Astrocyte of the hippocampus (primary cell): ENCODE measurements at places on chromosomes 7 and 10.

DNA sequence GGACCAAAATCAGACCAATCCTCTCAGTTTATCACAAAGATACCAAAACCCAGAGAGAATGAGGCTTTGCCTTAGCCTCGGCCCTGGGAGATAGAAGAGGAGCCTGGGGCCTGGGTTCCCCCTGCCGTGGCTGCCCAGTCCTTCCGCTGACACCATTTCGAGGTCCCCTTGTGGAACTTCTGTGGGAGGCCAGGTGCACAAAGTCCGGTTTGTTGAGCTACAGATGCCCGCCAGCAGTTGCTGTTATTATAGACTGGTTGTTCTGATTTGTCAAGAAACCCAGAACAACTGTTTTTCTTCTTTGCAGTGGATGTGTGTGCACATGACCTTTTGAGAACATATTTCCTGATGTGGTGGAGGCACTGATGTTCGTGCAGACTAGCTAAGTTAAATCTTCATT lies 47.6 kb downstream of the CUX1 start:
- no peak for DNase-seq

DNA sequence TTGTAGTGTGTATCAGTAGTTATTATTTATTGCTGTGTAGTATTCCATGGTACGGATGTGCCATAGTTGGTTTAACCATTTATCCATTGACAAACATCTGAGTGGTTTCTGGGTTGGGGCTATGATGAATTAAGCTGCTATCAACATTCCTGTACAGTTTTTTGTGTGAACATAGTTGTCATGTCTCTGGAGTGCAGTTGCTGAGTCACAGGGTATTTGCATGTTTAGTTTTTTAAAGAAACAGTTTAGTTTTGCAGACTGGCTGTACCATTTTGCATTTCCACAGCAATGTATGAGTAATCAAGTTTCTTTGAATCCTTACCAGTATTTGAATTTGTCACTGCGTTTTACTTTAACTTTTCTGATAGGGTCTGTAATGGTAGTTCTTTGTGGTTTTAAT lies 516.7 kb upstream of the CELF2 start:
- peak; percentile 71 for DNase-seq

DNA sequence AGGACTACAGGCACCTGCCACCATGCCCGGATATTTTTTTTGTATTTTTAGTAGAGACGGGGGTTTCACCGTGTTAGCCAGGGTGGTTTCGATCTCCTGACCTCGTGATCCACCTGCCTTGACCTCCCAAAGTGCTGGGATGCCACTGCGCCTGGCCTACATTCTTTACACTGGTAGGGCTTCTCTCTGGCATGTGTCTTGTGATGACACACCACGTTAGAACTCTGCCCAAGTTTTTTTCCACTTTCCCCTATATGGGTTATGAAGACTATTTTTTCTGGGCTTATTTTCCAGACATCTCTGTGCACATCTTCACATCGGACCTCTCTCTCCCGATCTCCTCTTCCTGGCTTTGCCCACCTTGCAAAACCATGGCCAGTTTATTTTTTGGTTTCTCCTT lies 10.7 kb downstream of the FAM200A start:
- no peak for DNase-seq

- no peak for DNase-seq
These were observed 455.8 kb downstream of the TFEC start for GRCh38 chr7:115574681-115575291.

DNA sequence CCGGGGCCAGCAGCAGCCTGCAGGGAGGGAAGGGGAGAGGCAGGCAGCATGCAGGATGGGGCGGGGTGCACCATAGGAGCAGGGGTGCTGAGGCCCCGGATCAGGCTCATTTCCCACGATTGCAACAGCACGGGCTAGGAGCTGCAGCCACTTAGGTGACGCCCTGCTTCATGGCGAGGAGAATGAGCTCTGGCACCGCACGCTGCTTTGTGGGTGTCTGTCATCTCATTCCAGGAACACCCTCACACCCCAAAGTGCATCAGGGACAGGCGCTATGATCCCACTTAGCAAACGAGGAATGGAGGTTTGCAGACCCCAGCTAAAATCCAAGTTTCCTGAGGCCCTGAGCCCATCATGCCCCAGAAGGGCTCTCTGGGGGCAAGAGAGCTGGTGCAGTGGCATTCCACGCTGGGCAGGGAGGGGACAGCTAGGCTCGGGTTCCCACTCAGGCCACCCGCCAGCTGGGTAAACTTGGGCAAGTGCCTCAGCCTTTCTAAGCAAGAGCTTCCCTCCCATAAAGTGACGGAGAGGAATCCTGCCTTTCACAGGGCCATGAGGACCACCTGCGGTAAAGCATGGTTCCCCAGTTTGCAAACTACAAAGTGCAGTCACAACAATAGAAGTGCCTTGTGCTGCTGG lies 9.3 kb downstream of the KCNH2 start:
- DNase-seq: no peak

GRCh38 chr7:3080106-3080505 lies 36.4 kb upstream of the CARD11 start:
- DNase-seq: no peak

DNA sequence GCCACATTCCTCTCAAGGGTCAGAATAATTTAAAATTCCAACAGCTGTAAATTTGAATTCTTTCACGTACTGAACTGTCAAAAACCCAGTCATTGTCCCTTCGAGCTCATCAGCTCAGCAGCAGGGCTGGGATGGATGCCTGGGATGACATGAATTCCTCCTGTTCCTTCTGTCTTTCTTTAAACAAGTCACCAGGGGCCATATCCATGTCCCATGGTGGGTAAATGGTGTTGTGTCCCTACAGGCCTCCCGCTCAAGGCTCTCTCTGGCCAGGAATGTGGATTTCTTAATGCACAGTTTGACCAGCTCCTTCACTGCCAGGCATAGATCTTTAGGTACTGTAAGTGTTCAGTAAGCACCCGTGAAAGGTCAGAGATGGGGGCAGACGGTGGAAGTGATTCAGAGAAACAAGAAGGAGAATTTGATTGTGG lies 13.8 kb upstream of the TECPR1 start:
- DNase-seq: peak; percentile 72

DNA sequence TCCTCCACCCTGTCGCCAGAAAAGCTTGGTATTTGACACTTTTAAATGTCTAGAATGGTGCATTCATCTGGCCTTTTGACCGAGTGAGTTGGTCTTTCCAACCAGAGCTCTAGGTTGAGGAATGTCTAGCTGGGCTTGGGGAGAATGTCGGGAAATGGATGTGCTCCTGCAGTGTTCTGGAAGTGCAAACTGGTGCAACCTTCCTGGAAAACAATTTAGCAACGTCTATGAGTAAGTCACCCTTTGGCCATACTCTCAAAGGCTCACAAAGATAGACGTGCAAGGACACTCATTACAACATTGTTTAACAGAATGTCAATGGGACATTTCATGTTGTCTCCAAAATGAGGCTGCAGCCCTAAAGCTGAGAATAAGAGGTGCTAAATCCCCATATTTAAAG lies 12.2 kb upstream of the NMT2 start:
- DNase-seq: no peak

DNA sequence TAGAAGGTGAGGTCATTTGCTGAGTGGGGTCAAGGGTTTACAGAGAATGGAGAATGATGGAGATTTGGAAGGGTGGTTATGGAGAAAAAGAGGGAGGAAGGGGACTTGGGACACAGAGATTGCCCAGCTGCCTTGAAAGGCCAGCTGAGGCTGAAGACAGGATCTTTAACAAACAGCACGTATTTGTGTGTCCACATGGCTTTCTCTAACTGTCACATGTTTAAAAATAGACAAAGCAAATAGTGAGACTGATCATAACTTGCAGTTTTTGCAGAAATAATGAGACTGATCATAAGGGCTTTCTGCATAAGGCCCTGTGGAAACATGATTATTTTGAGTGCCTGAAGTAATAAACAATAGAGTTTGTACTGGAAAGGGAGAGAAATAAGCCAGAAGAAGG lies 212.7 kb downstream of the HDAC9 start:
- DNase-seq: no peak

DNA sequence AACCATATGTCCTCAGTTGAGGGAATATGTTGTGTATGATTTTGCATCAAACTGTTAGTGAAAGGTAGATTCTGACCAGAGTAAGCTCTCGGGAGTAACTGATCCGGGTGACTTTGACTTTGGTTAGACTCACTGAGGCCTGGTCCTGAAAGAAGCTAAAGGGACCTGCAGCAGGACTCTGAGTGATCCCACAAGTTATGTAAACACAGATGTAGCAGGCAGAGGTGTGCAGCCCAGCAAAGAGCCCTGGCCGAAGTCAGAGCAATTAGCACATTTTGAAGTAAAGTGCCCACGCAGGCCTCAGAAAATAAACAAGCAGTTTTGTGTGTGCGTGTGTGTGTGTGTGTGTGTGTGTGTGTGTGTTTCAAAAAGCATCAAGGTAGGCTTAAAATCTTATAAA lies 245.6 kb upstream of the FERD3L start:
- no peak for DNase-seq

- DNase-seq: peak; percentile 48
These were observed 704.4 kb upstream of the CELF2 start for GRCh38 chr10:10313149-10313835.

- DNase-seq: no peak
These were observed 15.1 kb upstream of the CALD1 start for GRCh38 chr7:134764365-134764764.

- peak; percentile 35 for DNase-seq
These were observed 35.6 kb downstream of the FAM171A1 start for GRCh38 chr10:15335508-15335907.

DNA sequence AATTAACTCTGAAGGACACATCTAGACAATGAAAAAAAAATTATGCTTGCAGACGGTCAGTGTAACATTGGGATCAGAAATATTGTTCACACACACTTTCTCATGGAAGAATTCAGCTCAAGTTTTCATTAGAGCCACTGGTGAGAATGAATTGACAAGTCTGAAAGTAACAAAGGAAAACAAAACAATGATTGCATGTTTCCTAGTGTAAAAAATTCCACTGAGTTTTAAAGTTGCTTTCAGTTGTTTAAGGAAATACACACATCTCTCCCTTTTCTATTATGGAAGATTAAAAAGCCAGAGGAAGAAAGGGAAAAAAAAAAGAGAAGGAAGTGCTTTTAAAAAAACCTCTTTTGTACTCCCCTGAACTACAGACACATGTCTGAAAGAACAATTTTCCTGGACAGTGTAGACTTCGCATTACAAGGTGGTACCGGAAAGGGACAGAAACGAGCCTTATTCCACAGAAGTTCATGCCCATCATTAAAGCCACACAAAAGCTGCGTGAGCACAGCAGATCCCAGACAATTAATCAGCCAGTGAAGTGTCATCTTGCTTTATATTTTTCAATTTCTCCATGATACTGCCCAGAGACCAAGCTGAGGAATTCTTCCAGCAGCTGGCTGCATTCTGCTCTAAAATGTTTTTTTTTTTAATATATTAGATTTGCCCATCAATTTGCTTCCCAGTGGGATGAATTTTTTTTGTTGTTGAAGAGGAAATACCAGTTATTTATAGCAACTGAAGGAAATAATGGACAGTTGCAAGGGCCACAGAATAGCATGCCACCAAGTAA lies 294.8 kb downstream of the DOCK4 start:
- peak; percentile 3 for DNase-seq

DNA sequence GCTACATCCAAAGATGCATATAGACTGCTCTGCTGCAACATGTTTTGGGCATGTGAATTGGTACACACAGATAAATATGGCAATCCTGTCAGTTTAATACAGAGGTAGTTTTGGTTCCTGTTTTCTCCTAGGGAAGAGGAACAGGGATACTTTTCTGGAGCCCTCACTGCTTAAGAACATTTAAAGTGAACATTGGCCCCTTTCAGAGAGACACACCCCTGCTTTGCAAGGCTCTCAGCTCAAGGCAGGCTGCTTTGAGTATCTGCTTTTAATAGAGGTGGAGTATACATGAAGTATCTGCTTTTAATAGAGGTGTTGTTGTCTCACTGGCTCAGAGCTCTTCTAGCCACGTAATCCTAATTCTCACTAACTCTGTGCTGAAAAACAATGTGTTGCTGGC lies 38.9 kb downstream of the CYP51A1 start:
- DNase-seq: no peak

GRCh38 chr7:48901966-48902365 lies 22.4 kb upstream of the CDC14C start:
- no peak for DNase-seq

DNA sequence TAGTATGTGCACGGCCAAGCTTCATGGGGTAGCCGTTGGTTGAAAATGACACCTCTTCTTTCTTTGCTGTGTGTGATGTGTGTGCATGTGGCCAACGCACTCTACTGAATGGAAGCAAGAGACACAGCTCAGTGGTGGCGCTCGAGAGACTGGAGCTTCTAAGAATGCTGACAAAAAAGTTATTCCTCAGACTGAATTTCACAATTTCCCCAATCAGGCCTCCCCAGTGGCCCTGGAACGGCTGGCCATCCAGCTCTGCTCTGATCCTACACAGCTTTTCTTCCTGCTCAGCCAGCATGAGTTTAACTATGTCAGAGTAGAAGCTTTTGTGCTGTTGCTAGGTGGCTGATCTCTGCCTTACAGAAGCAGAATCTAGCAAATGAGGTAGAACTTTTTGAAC lies 186.7 kb upstream of the PLXDC2 start:
- peak; percentile 48 for DNase-seq

DNA sequence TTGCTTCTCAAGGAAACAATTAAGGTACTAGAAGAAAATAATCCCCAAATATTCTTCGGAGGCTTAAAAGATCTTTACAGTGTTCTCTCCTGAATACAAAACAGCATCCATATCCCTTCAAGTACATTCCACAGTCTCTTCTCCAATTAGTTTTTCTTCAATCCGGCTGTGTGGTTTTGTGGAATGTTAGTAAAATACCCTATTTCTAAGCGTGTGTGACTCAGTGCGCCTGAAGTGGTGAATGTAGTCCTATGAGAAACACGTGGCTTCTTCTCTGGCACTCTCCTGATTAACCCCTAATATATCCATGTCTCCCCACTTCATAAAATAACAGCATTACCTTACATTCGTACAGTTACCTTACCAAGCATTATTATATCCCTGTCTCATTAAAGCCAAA lies 570.2 kb downstream of the ARL4A start:
- DNase-seq: peak; percentile 84

GRCh38 chr10:65396997-65397396 lies 1528.8 kb upstream of the LRRTM3 start:
- DNase-seq: no peak

DNA sequence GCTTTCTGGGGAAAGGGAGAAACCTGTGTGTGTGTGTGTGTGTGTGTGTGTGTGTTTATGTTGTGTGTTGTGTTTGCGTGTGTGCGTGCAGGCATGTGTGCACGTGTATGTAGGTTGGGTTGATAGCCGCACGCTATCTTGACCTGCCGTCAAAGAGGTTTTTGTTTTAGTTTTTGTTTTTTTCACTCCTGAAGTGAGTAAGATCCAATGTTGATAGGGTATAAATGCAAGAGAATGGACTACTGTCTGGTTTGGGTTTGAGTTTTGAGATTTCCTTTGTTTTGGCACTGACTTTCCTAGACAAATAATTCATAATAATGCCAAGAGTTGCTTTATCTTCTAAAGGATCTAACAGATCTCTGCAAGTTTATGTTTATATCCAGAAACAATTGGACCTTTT lies 27.8 kb downstream of the POU6F2 start:
- DNase-seq: no peak

- DNase-seq: peak; percentile 41
These were observed 92.7 kb upstream of the MKX start for GRCh38 chr10:27838361-27838760.

GRCh38 chr10:71394926-71395562 lies 1.7 kb upstream of the CDH23 start:
- DNase-seq: no peak

- no peak for DNase-seq
These were observed 19.4 kb downstream of the STMP1 start for GRCh38 chr7:135681762-135682161.

GRCh38 chr10:8306685-8307364 lies 252.3 kb downstream of the GATA3 start:
- peak; percentile 71 for DNase-seq
